ENCODE measurements at places on chromosomes 2 and 18.
A peak's percentile ranks its signal among the peaks of the same experiment; 100 is the strongest.

DNA sequence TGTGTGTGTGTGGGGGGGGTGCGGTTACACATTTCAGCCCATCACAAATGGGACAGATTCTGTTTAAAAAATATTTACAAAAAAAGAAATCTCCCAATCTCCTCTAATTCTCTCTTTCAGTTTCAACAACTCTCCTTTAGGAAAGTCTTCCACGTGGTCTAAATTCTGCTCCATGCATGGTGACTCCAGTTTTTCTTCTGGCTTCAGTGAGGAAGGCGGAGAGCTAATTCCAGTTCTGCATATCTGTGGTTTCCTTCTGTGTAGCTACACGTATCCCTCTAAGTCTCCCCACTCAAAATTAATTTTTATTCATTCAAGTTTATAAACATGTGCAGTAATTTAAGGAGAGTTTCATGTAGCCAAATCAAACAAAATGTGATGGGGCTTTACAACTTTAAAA lies 111.6 kb downstream of the SLC4A3 start:
- no peak for DNase-seq

GRCh38 chr2:158297606-158298005 lies 158.9 kb downstream of the CCDC148 start:
- peak; percentile 24 for DNase-seq

- no peak for DNase-seq
Observed at GRCh38 chr18:56919190-56919589, 227.7 kb upstream of the BOD1L2 start.

- no peak for DNase-seq
Observed at GRCh38 chr18:42756214-42756613, 359.3 kb downstream of the RIT2 start.

- DNase-seq = no peak
Observed at GRCh38 chr2:238380785-238381184, 45.9 kb upstream of the ASB1 start.

- DNase-seq = no peak
Observed at GRCh38 chr18:22424565-22424963, 6.8 kb upstream of the CTAGE1 start.

DNA sequence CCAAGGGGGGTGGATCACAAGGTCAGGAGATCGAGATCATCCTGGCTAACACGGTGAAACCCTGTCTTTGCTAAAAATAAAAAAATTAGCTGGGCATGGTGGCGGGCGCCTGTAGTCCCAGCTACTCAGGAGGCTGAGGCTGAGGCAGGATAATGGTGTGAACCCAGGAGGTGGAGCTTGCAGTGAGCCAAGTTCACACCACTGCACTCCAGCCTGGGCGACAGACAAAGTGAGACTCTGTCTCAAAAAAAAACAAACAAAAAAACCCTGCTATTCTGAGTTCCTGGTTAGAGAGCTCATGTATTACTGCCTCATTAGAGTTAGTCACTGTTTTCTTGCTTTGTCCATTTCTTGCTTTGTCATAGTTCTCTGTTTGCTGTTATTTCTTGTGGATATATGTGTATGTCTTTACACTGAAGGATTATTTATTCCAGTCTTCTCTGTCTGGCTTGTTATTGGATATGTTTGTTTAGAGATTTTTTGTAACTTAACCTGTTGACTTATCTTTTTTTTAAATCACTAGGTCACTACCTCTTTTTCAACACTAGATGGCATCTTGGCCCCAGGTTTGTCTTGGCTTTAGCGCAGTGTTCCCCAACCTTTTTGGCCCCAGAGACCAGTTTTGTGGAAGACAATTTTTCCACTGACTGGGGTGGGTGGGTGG lies 17.0 kb downstream of the TTLL4 start:
- DNase-seq = peak; percentile 62

- DNase-seq = no peak
Observed at GRCh38 chr2:231347638-231348037, 47.9 kb upstream of the B3GNT7 start.

DNA sequence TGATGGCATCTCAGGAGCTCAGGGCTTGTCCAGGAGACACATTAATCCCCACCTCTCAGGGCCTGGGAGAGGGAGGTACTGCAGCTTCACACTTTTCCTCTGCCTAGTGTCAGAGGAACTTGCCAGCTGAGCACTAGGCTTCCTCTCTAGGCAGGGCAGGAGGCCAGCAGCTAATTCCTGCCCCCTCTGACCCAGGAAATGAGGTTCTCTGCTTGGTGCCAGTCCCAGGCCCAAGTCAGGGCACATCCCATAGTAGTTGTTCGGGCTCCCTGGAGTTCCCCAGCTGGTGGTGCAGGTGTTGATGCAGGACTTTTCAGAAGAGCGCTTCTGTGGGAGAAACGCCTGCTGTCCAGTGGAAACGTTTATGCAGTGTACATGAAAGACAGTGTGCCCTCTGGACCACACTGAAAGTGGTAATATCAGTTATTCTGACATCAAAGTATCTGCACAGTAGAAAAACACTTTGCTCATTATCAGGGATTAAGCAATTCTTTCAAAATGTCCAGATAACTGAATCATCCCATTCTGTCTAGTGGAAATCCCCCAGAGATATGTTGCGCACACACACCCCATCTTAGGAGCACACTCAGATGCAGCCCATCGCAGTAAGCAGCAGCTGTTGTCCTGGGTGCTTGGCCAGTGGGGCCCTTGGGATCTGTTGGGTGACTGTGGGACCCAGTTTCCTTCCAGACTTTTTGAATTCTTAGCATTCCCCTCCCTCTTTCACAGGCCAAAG lies 17.8 kb upstream of the SCLY start:
- no peak for DNase-seq

DNA sequence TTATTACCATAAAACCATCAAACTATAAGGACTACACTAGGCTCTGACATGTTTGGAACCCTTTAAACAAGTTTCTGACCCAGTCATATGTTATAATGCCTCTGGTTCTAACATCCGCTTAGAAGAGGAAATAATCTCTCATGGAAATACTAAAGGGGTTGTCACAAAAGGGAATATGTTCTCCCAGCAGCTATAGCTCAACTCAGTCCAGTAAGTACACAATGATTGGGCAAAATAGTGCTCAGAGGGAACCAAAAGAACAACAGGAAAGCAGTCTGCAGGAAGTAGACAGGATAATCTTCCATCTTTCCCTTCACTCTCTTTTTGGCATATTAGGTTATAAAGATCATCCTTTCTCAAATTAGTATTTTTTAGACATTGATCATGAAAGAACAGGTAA lies 4.3 kb downstream of the SRBD1 start:
- peak; percentile 52 for DNase-seq

- no peak for DNase-seq
Observed at GRCh38 chr2:150788426-150789140, 301.1 kb upstream of the RND3 start.

Measured in hematopoietic multipotent progenitor cell treated with erythropoietin and hydrocortisone succinate and interleukin-3 and kit ligand, for 4 days (in vitro differentiated cells).